ENCODE measurements at places on chromosomes 4 and X.

GRCh38 chr4:107083-107443 is 17.2 kb upstream of the ZNF718 start:
- DNase-seq = no peak

DNA sequence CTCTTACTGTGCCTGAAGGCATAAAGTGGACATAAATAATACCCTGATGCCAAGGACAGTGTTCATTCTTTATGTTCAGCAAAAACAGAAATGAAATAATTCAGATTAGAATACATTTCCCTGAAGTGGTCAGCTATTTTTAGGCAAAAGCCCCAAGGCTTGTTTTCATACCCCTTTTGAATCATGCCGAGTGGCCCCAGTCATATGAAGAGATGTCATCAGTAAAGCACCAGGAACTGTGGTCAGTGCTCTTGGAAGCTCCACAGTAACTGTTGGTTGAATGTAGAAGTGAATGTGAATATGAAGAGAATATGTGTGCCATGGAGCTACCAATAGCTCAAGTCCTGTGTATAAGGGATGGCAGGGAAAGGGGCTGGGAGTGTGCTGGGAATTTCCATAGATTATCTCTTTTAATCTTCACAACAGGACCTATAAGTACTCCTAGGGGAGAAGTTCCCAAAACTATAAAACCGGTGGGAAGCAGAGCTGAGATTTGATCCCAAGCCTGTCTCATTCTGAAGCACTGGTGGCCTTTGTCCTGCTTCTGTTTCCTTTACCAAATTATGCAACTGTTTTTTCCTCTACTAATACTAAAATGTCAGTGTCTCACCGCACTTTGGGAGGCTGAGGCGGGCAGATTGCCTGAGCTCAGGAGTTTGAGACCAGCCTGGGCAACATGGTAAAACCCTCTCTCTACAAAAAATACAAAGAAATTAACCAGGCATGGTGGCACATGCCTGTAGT is 52.6 kb downstream of the FNIP2 start:
- DNase-seq = no peak

DNA sequence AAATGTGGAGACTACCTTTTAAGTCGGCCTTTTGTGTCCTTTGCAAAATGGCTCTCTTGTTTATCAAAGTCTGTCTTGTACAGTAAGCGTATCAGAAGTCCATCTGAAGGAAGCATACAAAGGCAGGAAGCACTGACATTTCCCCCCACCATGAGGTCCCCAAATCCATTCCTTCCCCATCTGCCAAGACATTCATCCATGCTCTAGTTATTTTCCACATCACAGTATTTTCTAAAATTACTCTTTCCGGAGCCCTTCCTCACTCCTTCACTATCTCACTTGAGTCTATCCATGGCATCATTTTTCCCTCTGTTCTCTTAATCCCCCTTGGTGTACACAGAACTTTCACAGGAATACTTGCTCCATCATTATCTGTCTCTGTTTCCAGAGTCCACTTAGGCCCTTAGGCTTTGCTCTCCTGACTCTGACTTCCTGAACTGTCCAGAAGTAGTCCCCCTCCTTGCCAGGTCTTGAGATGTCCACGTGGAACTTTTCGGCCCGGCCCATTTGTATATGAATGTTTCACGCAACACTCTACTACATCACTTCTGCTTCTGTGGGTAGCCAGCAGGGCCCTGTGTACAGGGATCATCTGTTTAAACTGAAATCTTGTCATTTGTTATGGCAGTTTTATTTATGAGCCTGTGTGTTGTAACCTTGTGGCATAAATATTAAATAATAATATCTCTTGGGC is 2.1 kb downstream of the SEL1L3 start:
- no peak for DNase-seq

DNA sequence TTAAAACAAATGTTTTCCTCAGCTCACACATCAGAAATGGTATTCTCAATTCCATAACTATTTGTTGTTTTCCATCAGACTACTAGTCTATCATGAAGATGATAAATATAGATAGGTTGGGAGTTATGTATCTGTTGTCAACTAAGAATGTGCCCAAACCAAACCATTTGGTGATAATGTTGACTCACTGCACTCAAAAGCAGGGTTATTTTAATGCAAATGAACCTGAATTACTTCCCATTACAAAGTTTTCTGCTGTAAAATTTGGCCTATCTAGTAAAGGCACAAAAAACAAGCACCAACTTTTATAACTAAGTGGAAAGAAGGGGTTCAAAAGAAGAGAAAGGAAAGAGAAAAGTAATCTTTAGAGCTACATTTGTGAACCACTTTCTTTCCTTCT is 93.5 kb downstream of the TBCK start:
- DNase-seq = no peak

- DNase-seq = no peak
Observed at GRCh38 chrX:41758401-41758800, 34.4 kb downstream of the GPR82 start.

DNA sequence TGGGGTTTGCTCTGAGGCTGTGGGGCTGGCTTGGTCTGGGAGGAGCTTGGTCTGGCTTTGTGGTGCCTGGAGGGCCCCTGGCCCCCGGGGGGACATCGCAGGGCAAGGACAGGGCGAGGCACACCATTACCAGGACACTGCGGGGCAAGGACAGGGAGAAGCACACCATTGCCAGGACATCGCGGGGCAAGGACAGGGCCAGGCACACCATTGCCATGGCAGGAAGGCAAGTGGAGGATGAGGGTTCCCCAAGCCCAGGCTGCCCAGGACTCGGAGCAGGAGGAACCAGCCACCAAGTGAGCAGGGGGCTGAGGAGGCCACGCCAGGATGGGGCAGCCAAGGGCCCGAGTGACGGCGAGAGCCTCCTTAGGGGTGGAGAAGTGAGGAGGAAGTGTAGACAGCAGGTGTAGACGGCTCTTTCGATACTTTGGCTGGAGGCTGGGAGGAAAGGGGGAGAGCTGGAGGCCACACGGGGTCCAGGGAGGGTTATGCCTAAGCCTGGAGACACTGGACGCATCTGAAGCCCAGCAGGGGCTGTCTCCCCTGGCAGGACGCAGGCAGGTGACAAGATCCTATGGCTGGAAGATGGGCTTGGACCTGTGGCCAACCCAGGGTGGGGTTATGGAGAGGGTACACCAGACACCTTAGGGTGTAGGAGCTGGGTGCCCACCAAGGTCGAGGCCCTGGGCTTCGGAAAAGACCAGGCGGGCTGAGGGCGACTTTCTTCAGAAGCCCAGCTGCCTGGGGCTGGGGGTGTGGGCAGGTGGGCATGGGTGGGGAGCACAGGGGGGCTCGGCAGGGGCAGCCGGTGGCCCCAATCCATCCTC is 7.3 kb downstream of the NKX1-1 start:
- no peak for DNase-seq

- no peak for DNase-seq
Observed at GRCh38 chrX:102866981-102867656, 70.0 kb upstream of the RAB40AL start.

GRCh38 chr4:2649604-2650114 is 106.5 kb downstream of the TNIP2 start:
- no peak for DNase-seq

GRCh38 chrX:113300580-113300979 is 459.9 kb upstream of the AMOT start:
- no peak for DNase-seq

- no peak for DNase-seq
Observed at GRCh38 chr4:120633810-120634209, 288.7 kb downstream of the PRDM5 start.

DNA sequence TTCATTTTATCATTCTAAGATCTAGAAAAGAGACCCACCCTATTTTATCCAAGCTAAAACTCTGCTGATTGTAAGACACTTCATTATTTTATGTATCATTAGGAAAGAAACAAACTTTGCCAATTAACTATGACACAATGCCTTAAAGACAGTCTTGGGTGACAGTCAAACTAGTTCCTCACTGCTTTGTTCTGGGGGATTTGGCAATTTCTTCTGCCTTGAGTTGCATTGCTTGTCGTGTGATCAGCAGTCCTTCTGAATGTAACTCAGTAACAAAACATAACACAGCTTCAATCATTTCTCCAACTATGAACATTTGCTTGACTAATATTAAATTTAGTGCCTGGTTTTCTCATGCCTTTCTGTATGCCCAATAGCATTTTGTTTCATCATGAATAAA is 577.9 kb upstream of the DIPK2B start:
- no peak for DNase-seq

DNA sequence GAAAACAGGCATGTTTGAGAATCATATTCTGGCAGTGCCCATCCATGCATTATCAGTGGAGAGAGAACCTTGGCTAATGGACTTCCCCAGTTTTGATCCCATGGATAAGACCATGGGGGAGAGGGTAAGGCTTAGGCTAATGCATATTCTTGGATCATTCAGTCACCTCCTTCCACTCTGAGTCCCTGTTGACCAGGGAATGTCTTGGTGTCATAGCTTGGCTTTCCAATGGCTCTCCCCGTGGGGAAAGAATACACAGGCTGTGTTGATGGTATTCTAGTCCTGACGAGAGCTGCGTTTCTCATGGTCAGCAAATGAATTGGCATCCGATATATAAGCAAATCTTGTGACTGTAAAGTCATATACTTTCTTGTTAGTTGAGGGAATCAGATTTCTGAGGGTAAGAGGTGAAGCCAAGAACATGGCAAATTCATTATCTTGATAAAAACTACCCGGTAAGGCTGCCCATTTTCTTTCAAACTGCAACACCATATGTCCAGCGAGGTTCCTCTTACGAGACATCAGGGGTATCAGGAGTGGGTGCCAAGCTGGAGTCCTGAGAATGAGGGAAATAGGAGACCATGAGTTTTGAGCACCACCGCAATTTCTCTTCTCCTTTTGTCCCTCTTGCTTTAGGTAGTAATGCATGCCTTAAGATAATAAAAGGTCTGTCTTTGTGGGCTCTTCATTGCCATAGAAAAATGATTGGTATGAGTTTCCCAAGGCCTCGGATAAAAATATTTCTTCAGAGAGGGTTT is 18.0 kb downstream of the RHOH start:
- DNase-seq = no peak

- DNase-seq = no peak
Observed at GRCh38 chrX:626745-627509, 3.7 kb upstream of the SHOX start.
